ENCODE measurements at places on chromosomes 12 and 14.

DNA sequence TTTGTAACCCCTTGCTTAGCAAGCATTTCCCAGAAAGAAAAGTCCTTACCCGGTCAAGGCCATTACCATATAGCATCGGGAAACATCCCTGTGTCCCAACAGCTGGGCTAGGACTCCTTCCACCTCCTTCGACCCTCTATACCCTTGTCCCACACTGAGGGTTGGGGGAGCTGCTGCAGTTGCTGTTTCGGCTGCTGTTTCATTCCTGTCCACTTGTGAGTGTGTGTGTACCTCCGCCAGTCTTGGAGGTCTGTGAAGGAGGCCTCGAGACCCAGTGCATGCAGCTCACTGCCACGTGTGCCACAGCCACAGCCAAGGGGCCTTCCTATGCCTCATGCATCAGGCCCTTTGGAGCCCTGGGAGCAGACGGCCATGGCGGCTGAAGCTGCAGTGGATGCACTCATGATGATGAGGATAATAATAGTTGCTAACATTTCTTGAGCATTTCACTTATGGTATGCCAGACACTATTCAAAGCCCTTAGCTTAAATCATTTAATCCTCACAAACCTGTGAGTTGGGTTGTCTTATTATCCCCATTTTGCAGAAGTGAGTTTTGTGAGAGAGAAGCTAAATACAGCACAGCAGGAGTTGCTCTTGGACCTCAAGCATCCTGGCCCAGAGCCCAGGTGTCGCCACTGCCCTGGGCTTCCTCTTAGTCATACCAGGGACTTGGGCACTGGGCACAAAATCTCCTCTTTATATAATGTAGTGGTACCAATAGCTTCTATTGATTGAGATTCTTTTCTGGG lies 156.5 kb downstream of the PRKCH start:
- peak; percentile 34 for DNase-seq

- no peak for DNase-seq
These were observed 60.1 kb upstream of the PYGL start for GRCh38 chr14:51004352-51004800.

DNA sequence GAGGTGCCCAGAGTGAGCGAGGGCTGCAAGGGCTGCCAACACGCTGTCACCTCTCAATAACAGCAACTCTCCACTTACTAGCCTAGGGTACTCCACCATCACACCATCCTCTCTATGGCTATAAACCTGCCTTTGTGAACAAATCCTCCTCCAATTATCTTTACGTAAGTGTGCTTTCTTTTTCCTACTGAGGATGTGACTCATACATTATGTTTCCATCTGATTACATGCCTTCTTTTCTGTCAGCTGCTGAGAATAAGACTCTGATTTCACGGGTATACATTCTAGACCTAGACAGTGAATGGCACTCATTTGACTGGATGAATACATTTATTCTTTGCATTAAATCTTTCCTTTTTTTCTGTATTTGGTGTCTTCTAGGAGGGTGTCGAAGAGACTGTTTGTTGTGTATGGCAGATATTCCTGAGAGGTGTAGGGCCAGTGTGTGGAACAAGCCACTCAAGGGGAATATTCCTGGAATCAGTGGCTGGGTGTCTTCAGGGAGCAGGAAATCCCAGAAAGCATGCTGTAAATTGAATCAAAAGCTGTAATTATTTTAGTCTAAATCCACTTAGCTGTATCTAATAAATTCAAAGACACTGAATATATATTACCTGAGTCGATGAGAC lies 327.3 kb upstream of the TMTC1 start:
- no peak for DNase-seq

- no peak for DNase-seq
These were observed 444.6 kb downstream of the SOX5 start for GRCh38 chr12:23504641-23505399.

DNA sequence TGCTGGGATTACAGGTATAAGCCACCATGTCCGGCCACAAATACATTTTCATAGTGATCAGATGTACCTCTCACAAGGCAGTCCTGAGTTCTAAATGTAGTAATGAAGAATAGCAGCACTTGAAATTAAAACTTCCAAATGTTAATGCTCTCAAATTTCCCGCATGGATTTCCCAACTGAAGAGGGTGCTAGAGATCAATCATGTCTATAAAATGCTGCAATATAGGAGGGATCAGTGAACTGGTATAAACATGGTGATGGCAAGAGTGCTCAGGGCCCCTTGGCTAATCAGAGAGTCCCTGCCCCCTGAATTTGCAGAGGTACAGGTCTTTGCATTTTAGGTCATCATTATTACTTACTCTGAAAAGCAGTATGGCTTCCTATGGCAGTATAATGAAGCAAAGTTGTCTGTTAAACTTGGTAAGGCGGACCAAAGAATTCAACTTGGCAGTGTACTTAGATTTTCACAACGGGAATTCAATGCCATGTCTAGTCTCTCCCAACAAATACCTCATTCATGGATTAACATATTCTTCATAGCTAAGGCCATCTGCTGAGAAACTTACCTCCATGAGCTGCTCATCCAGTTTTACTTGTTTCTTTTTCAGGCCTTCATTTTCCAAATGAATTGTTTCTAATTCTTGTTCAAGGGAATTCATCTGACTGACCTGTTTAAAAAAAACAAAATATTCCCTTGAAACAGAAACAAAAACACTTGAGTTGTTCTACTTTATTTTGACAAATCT lies 67.0 kb upstream of the SAV1 start:
- DNase-seq = no peak

- DNase-seq = peak; percentile 56
These were observed 54.5 kb downstream of the VCPKMT start for GRCh38 chr14:50061664-50062437.

DNA sequence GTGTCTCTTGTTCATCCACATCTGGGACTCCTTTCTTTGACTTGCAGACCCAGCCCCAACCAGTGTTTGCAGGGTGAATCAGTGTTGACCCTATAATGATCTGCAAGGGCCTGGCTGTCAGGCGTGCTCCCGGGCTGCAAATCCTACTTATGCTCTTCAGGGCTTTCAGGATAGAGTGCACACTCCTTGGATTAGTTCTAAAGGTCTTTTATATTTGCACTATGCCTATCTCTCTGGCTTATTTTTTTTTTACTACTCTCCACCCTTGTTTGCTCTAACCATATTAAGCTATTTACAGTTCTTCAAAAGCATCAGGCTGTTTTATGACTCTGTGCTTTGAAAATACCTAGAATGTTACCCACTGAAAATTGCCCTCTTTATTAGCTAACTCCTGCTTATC lies 4.3 kb upstream of the PRICKLE1 start:
- DNase-seq = no peak

GRCh38 chr12:124917841-124918621 lies 3.6 kb upstream of the UBC start:
- no peak for DNase-seq

- DNase-seq = no peak
These were observed 111.9 kb upstream of the HMGA2 start for GRCh38 chr12:65712260-65713004.

- no peak for DNase-seq
These were observed 25.3 kb downstream of the C12orf75 start for GRCh38 chr12:105355752-105356151.

DNA sequence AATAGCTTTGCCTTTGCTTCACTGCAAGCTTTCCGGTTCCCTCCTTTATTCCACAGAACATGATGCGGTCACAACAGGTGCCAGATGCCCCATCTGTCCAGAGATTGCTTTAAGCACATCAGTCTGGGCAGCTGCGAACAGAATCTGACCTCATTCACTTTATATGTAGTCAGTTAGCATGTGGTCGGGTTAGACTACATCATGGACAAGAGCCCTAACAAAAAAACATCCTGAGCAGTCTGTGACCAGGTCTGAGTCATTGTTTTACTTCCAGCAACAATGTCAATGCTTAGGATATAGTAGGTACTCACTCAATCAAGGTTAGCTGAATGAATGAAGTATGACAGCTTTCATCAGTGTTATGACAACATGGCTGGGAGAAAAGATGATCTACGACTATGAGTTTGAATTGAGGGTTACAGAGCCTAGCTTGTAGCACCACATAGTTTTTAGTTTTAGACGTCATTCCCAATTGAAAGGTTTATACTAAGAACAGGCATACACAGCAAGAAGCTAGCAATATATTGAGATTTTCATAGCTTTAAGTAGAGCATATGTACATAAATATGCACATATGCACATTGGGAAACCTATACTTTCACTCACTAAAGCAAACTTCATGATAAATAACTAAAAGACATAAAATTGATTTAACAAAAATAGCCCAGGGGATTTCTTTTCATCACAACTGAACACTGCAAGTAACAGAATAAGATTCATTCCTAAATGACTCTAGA lies 64.2 kb upstream of the TMCC3 start:
- no peak for DNase-seq
